ENCODE measurements at places on chromosomes 4 and X.

DNA sequence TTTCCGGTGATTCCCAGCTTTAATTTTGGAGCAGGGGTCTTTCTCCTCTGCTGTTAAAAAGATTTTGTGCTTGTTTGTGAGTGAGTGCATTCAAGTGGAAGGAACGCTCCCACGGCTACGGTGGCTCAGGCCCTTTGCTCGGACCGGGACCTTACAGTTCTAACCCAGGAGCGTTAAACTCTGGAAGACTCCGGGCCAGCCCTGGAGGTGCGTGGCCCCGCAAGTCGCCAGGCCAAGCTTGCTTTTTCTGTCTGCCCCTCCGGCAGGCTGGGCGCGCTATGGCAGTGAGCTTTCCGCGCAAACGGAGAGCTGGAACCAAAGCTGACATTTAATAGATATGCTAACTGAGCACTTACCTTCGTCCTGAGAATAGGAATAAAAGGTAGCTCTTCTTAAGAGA lies 18.3 kb upstream of the PITX2 start:
- no peak for DNase-seq

- no peak for DNase-seq
Measured at GRCh38 chrX:118577041-118577440, 81.4 kb downstream of the DOCK11 start.

GRCh38 chr4:54004463-54004862 lies 59.9 kb downstream of the CHIC2 start:
- no peak for DNase-seq

- DNase-seq, result no peak
Measured at GRCh38 chr4:25873632-25874129, 10.9 kb upstream of the SEL1L3 start.

GRCh38 chr4:2793586-2794485 lies 951 bp downstream of the SH3BP2 start:
- DNase-seq, result no peak

- DNase-seq, result no peak
Measured at GRCh38 chrX:84156821-84157220, 31.2 kb downstream of the RPS6KA6 start.
